Activated CD4-positive, CD25-positive, alpha-beta regulatory T cell (primary cell): ENCODE measurements at places on chromosomes 3 and 15.

DNA sequence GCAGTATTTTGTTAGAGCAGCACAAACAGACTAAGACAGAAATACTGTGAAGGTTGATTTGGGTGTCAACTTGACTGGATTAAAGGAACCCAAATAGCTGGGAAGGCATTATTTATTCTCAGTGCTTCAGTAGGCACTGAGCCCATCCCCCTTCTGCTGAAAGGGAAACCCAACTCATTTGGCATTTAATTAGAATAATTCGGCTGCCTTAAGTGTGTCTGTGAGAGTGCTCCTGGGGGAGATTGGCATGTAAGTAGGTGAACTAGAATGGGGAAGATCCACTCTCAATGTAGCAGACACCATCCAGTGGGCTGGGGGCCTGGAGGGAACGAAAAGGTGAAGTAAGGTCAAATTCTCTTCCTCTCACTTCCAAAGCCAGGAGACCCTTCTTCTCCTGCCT lies 20.5 kb upstream of the SLCO3A1 start:
- no peak for DNase-seq

DNA sequence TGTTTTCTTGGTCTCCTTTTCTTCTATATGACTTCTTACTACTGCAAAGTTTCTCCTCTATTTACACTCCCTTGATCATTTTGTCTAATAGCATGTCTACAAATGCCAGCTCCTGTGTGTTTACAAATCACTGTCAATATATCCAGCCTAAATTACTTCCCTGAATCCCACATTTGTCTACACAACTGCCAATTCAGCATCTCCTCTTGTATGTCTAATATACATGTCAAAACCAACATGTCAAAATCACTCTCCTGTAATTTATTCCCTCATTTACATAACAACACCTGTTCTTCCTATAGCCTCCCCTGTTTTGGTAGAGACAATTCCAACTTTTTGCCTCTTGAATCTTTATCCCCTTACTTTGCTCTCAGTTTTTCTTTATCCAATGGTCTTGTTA lies 359.3 kb downstream of the PLOD2 start:
- no peak for DNase-seq

DNA sequence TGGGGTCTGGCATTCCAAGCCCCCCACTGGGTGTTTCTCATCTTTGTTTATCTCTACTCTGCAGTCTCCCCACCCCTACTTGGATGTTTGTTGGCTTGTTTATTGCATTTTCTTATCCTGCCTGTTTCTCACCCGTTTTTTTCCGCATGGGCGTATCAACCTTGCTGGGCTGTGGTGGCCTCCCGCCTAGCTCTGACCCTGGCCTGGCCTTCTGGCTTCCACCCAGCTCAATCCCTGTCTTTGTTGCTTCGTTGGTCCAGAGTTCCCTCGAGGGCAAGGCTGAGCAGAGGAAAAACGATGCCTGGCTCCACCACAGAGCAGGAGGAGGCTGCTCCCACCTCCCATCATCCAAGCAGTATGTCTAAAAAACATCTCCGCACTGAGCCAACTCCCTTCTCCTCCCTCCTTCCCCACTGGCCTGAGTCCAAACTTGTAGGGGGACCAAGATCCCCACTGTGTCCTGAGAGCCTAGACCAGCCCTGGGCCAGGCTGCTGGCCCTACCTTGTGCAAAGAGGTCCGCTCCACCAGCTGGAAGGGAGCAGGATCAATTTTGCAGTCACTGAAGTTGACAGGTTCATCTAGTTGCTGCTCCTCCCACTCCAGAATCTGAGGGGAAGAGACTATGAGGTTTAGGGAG lies 9.8 kb downstream of the CLCN2 start:
- no peak for DNase-seq

GRCh38 chr3:38323060-38323459 lies 23.5 kb upstream of the XYLB start:
- no peak for DNase-seq

GRCh38 chr3:194184265-194184751 lies 48.4 kb downstream of the HES1 start:
- no peak for DNase-seq

- DNase-seq = no peak
Observed at GRCh38 chr3:178083906-178084866, 452.1 kb upstream of the KCNMB2 start.

DNA sequence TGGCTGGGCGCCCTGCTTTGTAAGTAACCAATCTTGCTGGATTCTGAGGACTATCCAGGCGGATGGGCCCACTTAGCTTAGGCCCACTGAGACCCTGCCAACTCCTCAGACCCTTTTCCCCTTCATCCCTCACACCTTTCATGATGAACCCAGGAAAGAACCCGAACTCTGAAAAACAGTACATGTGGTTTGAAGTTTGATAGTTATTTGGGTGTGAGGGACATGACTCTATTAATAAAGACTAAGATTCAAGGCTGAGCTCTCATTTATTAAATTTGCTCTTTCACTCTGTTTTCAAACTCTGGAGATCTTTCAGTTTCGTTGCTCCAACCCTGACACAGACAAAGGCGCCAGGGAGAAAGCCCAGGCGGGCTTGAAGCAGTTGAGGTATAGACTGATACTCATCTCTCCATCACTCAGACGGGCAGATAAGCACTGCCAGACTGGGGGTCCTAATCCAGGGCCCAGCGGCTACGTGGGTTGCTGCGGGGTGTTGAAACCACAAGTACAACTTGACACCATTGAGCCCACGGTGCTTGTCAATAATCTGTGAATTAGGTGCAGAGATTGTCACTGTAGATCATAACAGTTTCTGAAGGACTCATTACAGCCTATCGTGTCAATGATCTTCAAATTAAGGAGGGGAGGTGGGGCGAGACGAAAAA lies 7.2 kb upstream of the SOX2 start:
- no peak for DNase-seq

- no peak for DNase-seq
Observed at GRCh38 chr15:35548435-35548834, 2.5 kb upstream of the DPH6 start.

- no peak for DNase-seq
Observed at GRCh38 chr3:15703346-15703745, 94.4 kb downstream of the ANKRD28 start.
